Cerebellar nuclear complex (tissue), 1 donor: ENCODE measurements at places on chromosomes 4 and X.
A peak's percentile ranks its signal among the peaks of the same experiment; 100 is the strongest.

- DNase-seq, result no peak
Observed at GRCh38 chr4:30385650-30386049, 334.5 kb upstream of the PCDH7 start.

GRCh38 chrX:23726191-23726590 lies 16.9 kb downstream of the ACOT9 start:
- no peak for DNase-seq

DNA sequence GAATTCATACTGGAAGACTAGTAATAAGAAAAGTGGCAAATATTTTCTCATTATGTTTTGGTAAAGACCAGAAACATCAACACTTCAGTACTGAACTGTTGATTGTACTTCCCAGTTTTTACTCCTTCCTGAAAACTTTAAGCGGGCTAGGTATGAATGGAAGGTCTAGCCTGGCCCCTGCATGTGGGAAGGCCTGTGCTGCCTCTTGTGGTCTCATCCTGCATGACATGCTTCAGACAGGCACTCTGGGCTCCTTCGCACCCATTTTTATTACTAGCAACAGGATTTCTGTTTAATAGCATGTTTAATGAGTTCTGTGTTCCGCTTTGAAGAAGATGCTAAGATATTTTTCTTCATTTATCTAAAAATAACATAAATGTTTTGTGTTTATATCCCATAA lies 279.1 kb downstream of the ANK2 start:
- no peak for DNase-seq

DNA sequence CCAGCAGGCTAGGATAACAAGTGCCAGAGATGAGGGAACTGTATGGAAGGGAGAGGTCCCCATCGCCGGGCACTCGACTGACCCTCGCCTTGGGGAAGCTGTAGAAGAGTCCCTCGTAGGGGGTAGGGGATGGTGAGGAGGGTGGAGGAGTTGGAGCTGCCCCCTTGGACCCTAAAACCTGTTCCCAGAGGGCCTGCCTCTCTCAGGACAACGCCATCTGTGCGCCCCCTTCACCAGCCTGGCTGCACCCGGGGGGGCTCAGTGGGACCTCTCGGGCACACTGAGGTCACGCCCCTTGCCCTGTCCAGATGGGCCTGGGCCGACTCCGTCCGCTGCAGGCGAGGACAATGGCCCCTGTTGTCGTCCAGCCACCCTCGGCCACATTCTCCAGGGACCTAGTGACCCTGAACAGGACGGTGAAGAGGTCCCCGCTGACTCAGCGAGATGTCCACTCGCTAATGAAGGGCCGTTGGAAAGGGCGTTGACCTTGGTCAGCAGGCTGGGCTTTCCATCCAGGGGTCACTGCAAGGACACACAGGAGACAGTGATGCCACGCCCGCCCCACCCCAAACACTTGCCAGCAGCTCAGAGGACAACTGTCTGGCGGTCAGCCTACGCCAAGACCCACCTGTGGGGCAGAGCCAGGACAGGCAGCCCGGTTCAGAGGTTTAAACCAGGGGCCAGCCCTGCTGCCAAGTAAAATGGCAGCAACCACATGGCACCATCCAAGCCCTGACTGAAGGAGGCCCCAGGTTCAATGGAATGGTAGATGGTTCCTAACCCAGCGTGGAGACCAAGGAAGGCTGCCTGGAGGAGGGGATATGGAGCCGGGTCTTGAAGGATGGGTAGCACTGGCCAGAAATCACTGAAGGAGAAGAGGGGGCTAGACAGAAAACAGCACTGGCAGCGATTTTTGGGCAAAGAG lies 51.2 kb downstream of the HMX1 start:
- DNase-seq, result no peak

- DNase-seq, result no peak
Observed at GRCh38 chrX:31038575-31039326, 33.1 kb downstream of the FTHL17 start.

DNA sequence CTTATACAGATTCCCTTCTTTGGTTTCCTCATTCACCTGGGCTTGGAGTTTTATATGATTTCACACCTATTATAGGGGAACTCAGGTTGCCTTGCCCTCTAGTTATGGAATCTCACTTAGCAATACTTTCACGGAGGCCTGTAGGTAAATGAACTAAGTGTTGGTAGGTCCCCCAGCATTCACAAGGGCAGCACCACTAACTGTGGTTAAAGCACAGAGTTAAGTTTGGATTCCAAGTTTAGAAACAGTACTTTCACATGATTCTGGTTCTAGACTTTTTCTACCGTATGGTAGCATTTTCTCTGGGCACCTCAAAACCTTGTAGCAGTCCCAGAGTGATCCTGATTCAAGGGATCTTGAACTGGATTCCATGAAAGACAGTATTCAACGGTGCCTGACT lies 46.4 kb downstream of the SH2D1A start:
- DNase-seq, result no peak

GRCh38 chrX:14939644-14940043 lies 66.4 kb downstream of the MOSPD2 start:
- no peak for DNase-seq

DNA sequence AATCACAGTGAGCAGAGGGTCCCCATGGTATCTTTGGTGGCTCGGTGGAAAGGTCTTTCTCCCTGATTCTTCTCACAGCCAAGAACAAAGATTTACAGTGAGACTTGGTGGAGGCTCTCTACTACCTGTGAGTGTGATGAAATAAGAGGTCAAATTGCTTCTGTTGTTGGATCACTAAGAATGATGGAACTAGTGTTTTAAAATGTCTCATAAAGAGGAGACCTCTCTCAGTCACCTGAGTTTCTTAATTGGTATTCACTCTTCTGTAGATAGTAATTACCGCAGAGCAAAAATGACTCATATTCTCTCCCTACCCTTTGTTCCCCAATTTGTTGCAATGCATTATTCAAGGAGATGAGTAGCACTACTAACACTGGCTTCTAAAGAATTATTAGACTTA lies 100.9 kb upstream of the TBC1D9 start:
- no peak for DNase-seq

DNA sequence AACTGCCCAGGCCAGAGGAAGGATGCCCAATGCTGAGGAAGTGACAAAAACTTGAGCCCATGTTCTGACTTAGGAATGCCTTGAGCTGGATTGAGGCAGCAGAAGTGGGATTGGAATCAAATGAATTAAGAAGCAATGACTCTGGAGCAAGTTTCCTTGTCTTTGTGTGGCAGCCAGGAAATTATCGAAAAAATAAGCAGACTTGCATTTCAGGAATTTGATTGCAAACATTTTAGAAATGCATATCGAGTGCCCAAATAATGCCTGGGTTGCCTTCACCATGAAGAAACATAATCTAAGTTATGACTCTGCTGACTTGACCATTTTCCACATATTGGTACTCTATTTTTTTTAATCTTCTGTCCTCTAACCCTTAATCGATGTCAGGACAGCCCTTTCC lies 9.5 kb downstream of the CYTL1 start:
- DNase-seq, result no peak

DNA sequence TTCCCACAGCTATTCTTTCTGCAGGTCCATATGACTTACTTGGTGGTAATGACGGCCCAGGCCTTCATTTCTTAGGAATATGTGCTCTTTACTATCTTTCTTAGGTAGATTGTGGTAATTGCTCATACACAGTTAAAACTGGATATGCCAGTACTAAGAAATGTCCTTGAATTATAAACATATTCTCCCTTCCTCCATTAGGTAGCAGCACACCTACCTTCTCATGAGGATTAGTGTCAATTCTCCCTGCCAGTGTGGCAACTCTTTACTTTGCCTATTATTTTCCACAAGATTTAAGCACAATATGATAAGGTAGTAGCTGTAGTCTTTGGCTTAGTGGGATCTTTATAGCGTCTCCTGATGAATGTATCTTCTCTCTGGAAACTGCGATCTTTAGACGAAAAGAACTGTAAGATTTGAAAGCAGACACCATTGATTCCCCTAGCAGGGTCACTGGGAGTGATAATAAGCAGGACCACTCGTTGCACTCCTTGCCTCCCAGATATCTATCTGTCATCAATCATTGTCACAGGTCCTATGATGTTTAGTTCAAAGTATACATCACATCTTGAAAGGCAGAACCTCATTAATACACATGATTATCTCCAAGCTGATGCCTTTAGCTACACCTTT lies 1240.7 kb downstream of the C4orf33 start:
- no peak for DNase-seq

DNA sequence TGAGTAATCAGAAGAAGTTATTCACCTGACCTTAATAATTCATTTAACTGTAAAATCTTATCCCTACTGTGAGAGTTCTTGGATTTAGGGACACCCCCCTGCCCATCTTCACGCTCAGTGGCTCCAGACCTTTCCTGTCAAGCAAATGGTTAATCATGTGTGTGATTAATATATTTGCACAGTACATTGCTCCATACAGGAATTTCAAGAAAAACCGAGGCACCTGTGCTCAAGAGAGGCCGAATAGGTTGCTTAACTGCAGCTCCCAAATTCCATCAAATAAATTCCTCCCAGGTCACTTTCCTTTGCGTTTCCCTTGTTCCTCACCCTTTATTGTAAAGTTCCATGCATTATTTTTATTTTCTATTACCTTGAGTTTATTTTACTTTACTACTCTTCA lies 119.5 kb downstream of the STOX2 start:
- no peak for DNase-seq

- DNase-seq, result no peak
Observed at GRCh38 chrX:10083809-10084208, 73.0 kb upstream of the CLCN4 start.

DNA sequence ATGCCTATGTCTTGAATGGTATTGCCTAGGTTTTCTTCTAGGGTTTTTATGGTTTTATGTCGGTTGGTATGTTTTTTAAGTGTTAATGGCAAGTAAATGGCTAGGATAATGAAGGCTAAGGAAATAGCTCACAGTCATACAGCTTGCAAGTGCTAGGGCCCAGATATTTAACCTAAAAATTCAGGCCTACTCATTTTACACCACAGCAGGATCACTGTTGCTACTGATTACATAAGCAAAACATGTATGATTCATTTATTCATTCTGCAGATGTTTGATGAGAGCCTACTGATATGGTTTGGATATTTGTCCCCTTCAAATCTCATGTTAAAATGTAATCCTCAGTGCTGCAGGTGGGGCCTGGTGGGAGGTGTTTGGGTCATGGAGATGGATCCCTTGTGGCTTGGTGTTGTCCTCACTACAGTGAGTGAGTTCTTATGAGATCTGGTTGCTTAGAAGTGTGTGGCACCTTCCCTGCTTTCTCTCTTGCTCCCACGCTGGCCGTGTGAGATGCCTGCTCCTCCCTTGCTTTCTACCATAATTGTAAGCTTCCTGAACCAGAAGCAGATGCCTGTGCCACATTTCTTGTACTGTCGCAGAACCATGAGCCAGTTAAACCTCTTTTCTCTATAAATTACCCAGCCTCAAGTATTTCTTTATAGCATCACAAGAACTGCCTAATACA lies 175.5 kb downstream of the MAPK10 start:
- DNase-seq, result no peak

GRCh38 chr4:76753814-76754213 lies 144.1 kb downstream of the SOWAHB start:
- DNase-seq, result no peak

- DNase-seq, result no peak
Observed at GRCh38 chrX:30597216-30598012, 19.8 kb upstream of the TASL start.

GRCh38 chrX:118484216-118484903 lies 11.3 kb upstream of the DOCK11 start:
- no peak for DNase-seq

DNA sequence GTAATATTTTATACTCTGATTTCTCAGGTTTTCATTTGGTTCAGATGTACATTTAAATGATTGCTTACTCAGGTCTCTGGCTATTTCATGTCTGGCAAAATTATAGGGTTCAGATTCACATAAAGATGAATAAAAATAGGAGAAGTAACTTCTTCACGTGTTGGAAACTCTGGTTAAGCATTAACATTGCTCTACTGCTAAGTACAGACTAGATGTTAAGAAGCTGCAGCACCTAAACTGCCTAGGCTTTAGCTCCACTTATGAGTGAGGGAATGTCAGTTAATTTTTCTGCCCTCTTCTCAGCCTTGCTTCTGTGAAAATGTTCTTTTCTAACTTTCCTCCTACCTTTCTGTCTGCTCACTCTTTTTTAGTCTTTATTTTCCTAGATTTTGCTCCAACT lies 361.2 kb downstream of the ARAP2 start:
- no peak for DNase-seq

DNA sequence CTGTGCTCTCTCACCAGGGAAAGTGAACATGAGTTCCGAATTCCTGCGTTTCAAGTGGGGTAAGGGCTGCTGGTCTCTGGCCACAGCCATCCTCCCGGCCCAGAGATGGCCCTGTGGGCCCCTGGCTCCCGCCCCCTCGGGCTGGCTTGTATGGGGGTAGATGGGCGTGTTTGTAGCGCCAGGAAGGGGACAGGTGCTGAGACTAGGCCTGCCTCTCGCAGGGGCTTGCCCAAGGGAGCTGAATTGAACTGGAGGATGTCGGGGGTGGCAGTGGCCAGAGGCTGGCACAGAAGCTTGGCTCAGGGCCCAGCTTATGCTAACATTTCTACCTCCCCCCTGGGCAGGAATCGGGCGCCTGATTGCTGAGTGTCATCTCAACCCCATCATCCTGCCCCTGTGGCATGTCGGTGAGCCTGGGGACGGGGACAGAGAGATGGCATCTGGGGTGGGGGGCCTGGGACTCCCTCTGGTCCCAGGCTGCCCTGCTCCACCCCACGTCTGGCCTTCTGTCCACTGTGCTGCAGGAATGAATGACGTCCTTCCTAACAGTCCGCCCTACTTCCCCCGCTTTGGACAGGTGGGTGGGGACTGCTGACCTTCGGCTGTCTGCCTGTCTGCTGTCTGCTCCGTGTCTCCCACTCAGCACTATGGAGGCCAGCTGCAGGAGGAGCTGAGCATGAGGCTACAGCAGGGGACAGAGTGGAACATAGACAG lies 8.5 kb downstream of the TAFAZZIN start:
- DNase-seq, result no peak

- DNase-seq, result peak; percentile 10
Observed at GRCh38 chrX:125203737-125204578, 115.7 kb upstream of the TEX13C start.

DNA sequence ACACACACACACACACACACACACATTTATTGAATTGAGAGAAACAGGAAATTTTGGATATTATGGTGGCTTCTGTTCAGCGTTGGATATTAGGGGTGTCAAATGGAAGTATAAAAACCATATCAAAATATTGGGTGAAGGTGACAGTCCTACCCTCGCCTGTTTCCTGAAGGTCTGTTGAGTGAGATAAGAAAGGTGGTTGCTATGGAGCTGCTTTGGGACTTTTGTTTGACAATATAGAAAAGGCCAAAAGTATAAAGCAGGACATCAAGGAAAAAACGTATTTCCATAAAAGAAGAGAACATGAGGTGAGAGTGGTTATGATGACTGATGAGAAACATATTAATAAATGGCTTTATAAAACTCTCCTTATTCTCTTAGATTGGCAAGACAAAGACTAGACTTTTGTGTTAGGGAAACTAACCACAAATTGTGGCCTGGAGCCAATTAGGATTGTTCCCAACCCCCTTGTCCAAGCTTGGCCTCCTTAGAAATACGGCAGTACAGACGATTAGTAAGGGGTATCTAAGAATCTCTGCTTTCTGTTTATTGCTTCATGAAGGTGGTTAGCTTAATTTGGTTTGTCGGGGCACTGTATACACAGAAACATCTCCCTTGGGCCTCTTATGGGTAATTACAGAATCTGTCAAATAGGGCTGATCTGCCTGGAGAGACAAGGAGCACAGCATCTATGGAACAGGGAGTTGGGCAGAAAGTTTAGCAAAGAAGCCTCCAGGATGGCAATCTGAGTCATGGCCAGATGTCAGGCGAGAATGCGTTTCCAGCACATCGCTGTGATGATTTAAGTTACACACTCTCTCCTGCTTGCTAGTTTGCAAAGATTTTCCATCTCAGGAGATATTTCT lies 198.0 kb downstream of the CBR4 start:
- no peak for DNase-seq
